Hematopoietic multipotent progenitor cell treated with erythropoietin and hydrocortisone succinate and interleukin-3 and kit ligand, for 4 days (in vitro differentiated cells): ENCODE measurements at places on chromosomes 4 and X.
A peak's percentile ranks its signal among the peaks of the same experiment; 100 is the strongest.

DNA sequence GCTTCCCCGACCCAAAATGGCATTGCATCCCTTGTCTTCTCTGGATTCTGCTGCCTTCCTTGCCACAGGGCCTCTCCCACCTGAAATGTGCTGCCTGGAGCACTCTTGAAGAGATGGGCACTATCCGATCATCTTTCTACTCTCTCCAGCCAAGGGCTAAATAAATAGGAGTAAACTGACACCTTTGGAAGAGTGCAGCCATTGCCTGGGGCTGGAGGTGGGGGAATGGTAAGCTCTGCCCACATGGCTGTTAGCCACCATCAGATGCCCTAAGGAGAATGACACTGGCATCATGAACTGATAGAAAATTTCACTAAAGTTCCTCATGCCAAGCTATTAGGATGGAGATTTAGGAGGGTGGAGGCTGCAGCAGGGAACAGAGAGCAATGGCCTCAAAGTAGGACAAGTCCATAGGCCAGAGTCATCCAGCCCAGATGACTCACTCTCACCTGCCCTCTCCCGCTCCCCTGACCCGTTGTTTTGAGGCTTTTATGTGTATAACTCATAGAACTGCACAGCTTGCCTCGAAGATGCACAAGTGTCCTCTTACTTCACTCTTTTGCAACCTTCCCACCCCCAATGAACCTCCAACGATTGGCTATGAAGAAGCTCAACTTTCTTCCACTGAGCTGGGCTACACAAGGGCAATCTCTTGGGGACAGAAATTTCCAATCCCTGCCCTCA lies 822 bp upstream of the PFKFB1 start:
- DNase-seq: no peak

- peak; percentile 30 for DNase-seq
Observed at GRCh38 chrX:107677501-107677901, 49.2 kb downstream of the PRPS1 start.

DNA sequence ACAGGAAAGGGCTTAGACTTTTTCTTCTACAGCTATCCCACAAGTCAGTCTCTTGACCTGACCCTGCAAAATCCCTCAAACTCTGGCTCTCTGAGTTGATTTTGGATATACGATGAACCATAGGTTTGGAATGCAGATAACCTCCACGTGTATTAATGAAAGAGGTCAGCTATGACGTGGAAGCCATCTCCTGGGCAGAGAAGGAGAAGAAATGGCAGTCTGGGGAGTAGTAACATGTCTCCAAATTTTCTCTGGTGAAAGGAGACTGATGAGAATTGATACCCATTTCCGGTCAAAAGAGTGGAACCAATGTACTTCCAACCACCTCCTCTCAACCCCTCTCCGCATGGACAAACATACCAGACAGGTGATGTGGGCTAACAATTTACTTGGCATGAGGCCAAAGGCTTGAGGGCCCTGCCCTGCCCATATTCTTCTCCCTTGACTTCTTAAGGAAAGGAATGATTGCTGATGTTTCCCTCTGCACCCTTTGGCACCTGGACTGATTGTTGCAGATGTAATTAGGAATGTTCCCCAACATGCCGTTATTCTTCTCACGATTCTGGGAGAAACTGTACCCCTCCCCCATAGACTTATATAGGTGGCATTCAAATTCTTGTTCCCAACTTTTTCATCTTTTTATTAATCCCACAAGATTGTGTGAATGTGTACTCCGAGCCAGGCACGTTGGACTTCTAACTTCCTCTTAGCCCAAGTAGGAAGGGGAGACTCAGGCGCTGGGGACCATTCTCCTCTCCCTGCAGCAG lies 580 bp upstream of the PLS3 start:
- no peak for DNase-seq

DNA sequence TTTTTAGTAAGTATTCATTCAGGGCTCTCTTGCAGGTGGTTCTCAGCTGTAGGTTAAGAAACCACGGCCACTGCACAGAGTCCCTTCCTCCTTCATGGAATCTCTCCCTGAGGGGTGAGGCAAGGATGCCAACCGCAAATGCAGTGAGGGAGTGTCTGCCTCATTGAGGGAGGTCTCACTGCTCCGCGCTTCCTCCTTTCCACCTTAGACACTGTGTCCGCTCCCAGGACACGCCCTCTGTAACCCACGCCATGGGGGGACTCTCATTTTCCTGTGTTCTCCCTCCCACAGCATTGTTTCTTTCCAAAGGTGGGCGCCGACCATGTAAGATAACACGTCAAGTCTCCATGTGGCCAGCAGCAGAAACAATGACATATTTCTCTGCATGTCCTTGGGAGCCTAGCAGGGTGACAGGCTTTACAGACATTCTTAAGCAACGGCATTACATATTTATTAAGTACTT lies 63.2 kb downstream of the SEPSECS start:
- no peak for DNase-seq

GRCh38 chrX:120380699-120381098 lies 18.8 kb downstream of the ATP1B4 start:
- DNase-seq: peak; percentile 63

DNA sequence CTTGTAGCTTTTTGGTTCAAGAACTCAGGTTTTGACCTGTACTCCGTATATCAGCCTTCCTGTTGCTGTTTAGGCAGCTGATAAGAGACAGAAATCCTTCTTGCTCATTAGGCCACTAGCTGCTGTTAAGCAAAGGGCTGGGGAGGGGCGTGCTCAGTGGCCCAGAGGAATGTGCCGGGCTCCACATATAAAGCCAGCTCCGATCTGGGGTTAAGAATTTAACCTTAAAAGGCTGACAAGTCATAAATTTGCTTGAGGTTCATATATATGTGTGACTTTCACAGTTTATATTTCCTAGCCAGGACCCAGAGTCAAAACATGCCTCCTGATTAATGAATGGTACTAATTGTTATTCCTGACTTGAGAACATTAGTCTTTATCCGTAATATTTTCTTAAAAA lies 15.3 kb downstream of the GPC3 start:
- DNase-seq: no peak

- no peak for DNase-seq
Observed at GRCh38 chrX:110045421-110045820, 42.5 kb downstream of the TMEM164 start.

DNA sequence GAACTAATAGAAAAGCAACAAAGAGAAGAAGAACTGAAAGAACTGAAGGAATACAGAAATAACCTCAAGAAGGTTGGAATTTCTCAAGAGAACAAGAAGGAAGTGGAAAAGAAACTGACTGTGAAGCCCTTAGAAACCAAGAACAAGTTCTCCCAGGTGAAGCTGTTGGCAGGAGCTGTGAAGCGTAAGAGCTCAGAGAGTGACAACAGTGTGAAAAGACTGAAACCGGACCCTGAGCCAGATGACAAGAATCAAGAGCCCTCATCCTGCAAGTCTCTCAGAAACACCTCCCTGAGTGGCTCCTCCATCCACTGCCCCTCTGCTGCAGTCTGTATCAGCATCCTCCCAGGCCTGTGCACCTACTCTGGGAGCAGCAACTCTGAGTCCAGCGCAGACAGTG lies 8.4 kb upstream of the FHDC1 start:
- DNase-seq: no peak

- no peak for DNase-seq
Observed at GRCh38 chrX:16687514-16687913, 25.0 kb downstream of the CTPS2 start.

- DNase-seq: no peak
Observed at GRCh38 chr4:158644356-158644755, 27.3 kb downstream of the C4orf46 start.

GRCh38 chr4:12957108-12957507 lies 527.0 kb downstream of the RAB28 start:
- DNase-seq: no peak

GRCh38 chrX:24146283-24146949 lies 3.1 kb upstream of the ZFX start:
- peak; percentile 43 for DNase-seq

DNA sequence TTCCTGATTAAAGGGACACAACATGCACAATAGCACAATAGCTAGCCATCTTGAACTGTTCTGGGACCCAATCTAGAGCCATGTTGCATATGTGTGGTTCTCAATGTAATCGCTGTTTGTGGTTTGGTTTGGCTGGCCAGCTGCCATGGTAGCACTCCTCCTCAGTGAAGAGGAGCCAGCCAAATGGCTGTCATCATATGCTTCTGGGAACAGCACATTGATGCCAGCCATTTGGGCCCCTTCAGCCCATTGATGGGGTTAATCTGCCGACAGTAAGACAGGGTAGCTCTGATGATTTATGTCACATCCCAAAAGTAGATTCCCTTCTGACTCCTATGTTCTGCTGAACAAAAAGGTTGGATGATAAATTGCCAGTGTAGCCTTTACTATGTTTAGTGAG lies 48.5 kb downstream of the AWAT2 start:
- DNase-seq: no peak

- DNase-seq: no peak
Observed at GRCh38 chrX:41153448-41153847, 68.2 kb downstream of the USP9X start.

- DNase-seq: peak; percentile 4
Observed at GRCh38 chrX:28586981-28587551, at the start of gene IL1RAPL1. TSS of gene IL1RAPL1 (plus strand) at chrX:28587446.

- DNase-seq: peak; percentile 73
Observed at GRCh38 chr4:189202182-189202868, 738.3 kb upstream of the FRG1 start.

DNA sequence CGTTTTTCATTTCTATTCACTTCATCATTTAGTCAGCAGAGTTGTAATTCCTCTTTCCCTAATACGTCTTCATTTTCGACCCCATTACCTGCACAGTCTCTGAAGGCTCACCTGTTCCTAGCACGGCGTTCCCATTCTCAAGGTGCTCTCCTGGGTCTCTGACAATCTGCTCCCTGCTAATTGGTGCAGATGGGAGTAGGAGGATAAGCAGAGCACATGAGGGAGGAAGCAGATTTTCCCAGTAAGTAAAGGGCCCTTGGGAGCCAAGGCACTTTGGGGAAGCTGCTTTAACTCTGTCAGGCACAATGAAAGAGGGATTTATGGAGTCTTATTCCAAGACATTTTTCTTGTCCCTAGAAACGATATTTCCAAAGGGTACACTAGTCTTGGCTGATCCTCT lies 466.4 kb downstream of the STIM2 start:
- no peak for DNase-seq

- no peak for DNase-seq
Observed at GRCh38 chr4:55248756-55249155, 97.3 kb upstream of the SRD5A3 start.

GRCh38 chrX:572538-573124 lies 58.0 kb upstream of the SHOX start:
- DNase-seq: peak; percentile 24

GRCh38 chr4:124964251-124964650 lies 251.7 kb upstream of the ANKRD50 start:
- no peak for DNase-seq

DNA sequence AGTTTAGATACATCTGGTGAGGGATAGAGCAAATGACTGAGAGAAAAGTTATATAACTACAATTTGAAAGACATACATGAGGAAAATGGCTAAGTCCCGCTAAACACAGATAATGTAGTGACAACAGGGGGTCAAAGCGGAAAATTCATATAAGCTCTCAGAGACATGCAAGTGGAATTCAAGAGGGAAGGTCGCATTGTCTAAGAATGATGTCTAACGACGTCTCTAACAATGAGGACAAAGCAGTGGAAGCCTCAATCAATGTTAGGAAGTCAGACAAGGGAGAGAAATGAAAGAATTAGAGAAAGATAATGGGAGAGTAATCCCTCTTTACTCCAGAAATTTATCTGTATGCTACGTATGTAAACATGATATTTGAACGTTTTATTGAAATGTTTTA lies 113.4 kb downstream of the ANTXR2 start:
- no peak for DNase-seq

- DNase-seq: peak; percentile 2
Observed at GRCh38 chr4:167359711-167360110, 125.4 kb upstream of the SPOCK3 start.

DNA sequence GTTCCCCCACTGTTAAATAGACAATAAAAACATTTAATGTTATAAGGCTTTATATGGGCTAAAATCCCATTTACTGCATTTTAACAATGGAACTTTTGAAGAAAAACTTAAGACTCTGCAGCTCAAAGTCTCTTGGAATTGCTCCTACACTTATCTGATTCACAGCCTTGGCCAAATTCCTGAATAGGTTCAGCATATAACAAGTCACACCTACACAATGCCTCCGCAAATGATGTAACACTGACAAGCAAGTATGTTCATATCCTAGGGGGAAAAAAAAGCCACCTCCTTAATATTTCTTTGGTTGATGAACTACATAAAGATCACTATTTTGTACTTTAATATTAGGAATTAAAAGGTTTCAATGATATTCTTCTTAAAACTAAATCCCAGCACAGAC lies 34.5 kb downstream of the RPS6KA6 start:
- no peak for DNase-seq

DNA sequence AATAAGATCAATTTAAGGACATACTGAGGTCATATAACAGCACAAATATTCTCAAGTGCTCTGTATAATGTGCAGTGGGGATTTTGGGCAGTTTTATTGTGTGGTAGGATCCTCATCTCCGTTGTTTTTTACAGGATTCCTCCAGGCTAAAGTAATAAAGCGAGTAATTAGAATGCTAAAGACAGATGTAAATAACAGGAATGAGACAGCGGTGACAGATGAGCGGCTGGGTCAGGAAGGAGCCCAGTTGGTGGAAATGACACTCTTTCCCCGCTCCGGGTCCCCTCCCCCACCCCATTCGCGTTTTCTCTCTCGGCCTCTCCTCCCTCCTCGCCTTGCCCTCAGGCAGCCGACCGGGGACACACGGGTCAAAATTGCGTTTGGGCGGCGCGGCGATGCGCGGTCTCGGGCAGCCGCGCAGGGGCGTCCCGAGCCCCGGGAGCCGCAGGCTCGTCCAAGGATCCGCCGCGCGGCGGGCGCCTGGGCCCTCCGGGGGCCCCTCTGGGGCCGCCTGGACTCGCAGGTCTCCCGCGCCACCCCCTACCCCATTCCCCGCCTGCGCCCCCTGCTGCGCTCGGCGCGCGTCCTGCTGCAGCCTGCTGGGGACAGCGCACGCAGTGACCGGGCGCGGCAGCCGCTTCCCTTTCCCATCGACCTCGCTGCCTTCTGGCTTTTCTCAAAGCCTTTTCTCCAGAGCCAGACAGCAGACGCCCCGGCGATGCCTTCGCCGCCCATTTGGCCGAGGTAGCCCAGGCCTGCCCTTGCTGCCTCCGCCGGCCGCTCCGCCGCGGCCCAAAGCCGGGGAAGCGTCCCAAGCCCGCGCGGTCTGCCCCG lies 16.2 kb downstream of the POU4F2 start:
- peak; percentile 28 for DNase-seq

DNA sequence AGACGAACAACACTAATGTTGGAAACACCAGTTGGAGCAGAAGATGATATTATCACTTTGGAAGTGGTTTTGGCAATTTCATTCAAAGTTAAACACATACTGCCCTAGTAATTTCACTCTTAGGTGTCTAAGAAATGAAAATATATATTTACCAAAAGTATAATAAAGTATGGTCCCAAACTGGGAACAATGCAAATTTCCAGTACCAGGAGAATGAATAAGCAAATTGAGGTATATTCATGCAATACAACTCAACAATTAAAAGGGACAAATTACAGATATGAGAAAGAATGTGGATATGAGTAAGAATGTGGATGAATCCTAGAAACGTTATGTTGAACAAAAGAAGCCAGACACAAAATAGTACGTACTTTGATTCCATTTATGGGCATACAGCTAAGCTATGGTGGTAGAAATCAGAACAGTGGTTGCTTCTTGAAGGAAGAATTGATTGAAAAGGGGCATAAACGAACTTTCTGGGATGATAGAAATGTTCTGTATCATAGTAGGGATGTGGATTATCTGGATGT lies 10.0 kb downstream of the ELMOD2 start:
- DNase-seq: no peak
